ENCODE measurements at places on chromosomes 7 and 10. TPM values are rescaled to one million over a fixed set of nuclear protein-coding genes. Genes with fewer than 3 reads are reported as not detected.

The LIPN gene
- total RNA-seq = not detected

The SHH gene
- not detected for total RNA-seq

The CYP2E1 gene
- total RNA-seq = 0.82 TPM

The TMEM196 gene
- total RNA-seq = not detected

DNA sequence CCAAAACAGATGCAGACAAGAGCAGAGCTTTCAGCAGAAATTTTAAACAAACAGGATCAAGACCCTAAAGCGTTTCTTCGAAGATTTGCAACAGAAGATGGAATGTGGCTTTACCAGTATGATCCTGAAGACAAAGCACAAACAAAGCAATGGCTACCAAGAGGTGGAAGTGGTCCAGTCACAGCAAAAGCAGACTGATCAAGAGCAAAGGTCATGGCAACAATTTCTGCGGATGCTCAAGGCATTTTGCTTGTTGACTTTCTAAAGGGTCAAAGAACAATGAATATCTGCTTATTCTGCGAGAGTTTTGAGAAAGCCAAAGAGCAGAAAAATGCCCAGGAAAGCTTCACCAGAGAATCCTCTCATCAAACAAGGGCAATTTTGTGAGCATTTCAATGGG, 130.4 kb downstream of the MBL2 start:
- DNase-seq = no peak

- DNase-seq = peak; percentile 45
Observed at GRCh38 chr7:1742555-1743303, 72.7 kb downstream of the ELFN1 start.

DNA sequence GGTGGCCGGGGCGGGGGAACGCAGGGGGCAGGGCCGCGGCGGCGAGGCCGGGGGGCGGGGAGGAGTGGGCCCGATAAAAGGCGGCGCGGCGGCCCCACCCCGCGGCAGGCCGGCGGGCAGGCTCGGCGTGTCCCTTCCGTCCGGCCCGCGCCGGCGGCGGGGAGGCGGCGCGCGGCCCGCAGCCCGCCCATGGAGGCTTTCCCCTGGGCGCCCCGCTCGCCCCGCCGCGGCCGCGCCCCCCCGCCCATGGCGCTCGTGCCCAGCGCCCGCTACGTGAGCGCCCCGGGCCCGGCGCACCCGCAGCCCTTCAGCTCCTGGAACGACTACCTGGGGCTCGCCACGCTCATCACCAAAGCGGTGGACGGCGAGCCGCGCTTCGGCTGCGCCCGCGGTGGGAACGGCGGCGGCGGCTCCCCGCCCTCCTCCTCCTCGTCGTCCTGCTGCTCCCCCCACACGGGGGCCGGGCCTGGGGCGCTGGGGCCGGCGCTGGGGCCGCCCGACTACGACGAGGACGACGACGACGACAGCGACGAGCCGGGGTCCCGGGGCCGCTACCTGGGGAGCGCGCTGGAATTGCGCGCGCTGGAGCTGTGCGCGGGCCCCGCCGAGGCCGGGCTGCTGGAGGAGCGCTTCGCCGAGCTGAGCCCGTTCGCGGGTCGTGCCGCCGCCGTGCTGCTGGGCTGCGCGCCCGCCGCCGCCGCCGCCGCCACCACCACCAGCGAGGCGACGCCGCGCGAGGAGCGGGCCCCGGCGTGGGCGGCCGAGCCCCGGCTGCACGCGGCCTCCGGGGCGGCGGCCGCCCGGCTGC, at the start of gene NANOS1:
TSS of gene NANOS1 (plus strand) at position 102 of the 808 bp plus-strand sequence. CDS start at position 190, 88 bp downstream.
- no peak for DNase-seq

GRCh38 chr10:128540781-128541761, 414.8 kb upstream of the MKI67 start:
- DNase-seq = no peak

DNA sequence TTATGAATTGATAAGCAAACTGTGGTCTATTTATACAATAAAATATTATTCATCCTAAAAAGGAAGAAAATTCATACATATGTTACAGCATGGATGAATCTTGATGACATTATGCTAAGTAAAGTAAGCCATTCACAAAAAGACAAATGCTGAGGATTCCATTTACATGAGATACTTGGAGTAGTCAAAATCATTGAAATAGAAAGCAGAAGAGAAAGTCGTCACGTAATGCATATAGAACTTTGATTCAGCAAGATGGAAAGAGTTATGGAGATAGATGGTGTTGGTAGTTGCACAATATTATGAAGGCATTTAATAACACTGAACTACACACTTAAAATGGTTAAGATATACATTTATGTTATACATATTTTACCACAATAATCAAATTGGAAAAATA, 309.7 kb upstream of the KLF6 start:
- DNase-seq = no peak

- no peak for DNase-seq
Observed at GRCh38 chr7:95646350-95646749, 50.0 kb upstream of the PDK4 start.

Data from fibroblast of the aortic adventitia (primary cell).